ENCODE measurements at places on chromosomes 6 and 20.

DNA sequence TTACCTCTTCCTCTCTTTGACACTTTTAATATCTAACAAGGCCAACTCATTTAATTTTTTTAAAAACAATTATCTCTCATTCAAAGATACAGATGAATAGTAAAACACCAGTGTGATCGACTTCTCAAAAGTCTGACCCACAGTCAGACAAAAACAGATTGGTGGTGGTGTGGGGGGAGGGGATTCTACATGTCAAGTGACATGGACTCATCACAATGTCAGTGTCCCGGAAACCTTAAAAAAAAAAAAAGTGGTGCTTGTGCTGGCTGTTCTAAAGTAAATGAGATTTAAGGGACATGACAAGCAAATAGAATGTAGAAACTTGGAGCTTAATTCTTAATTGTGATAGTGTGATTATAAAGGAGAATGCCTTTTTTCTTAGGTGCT is 16.3 kb upstream of the RFPL4B start:
- DNase-seq, result no peak

- DNase-seq, result no peak
Observed at GRCh38 chr20:3577366-3577765, 85.8 kb downstream of the GFRA4 start.

DNA sequence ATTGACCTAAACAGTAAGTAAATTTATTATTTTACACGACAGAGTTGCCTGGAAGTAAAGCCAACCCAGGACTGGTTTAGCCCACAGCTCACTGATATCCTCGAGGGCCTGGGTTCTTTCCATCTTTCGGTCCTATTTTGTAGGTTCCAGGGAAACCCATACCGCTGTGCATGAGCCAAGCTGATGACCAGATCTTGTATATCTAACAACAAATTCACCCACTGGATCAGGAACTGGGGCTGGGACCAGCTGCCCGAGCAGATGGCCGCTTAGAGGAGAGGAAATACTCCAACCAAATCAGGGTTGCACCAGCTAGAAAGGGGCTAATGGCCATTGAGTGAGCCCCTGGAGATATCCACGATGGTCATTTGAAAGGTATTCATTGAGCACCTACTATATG is 139.2 kb downstream of the BACH2 start:
- DNase-seq, result no peak

GRCh38 chr6:119105282-119105681 is 26.8 kb upstream of the FAM184A start:
- DNase-seq, result no peak

DNA sequence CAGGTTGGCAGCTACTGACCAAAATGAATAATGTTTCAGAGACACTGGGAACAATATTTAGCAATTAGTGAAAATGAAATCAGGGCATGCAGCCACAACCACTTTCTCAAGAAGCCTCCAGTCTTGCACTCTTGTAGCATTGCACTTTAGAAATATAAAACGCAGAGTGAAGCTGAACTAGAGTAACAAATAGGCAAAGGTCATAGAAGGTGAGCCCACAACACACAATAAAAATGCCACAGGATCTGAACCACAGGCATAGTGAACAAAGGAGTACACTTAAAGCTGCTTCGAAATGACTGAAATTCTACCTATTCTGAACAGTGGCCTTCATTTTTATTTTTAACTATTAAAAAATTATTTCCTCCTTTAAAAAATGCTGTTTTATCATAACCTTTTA is 25.0 kb downstream of the DDO start:
- no peak for DNase-seq

DNA sequence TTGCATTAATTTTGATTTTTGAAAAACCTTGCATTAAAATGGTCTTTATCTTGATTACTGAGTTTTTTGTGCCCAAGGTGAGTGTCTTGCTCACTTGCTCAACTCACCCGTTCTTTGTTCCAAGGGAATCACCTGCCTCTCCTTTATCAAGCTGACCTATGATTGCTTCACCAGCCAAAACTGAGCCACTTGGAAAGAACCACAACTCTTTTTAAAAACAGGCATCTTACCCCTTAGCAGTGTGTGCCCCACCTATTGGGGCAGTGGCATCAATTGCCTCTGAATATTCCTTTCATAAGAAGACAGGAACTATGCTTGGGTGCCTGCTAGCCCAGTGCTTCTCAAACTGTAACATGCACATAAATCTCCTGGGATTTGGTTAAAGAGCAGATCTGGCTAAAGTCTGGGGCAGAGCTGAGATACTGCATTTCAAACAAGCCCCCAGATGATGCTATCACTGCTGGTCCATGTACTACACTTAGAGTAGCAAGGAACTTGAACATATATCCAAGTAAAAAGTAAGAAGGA is 3.3 kb upstream of the STK38 start:
- no peak for DNase-seq

DNA sequence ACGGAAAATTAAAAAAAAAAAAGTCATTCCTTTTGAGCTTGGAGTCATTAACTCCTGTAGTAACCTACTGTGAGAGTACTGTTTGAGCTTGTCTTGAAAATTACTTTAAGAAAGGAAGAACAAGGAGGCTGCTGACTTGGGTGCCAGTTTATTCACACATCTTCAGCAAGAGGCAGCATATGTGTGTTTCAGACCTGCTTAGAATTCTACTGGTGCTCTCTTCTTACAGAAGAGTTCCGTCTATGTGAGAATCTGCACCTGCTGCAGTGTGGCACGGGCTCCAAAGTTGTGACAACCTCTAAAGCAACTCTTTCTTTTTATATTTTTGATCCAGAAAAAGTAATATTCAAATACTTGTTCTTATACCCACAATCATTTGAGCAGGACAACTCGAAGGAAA is 117.4 kb upstream of the SOX4 start:
- no peak for DNase-seq

- DNase-seq, result no peak
Observed at GRCh38 chr6:46287681-46288080, 116.9 kb upstream of the ENPP5 start.

DNA sequence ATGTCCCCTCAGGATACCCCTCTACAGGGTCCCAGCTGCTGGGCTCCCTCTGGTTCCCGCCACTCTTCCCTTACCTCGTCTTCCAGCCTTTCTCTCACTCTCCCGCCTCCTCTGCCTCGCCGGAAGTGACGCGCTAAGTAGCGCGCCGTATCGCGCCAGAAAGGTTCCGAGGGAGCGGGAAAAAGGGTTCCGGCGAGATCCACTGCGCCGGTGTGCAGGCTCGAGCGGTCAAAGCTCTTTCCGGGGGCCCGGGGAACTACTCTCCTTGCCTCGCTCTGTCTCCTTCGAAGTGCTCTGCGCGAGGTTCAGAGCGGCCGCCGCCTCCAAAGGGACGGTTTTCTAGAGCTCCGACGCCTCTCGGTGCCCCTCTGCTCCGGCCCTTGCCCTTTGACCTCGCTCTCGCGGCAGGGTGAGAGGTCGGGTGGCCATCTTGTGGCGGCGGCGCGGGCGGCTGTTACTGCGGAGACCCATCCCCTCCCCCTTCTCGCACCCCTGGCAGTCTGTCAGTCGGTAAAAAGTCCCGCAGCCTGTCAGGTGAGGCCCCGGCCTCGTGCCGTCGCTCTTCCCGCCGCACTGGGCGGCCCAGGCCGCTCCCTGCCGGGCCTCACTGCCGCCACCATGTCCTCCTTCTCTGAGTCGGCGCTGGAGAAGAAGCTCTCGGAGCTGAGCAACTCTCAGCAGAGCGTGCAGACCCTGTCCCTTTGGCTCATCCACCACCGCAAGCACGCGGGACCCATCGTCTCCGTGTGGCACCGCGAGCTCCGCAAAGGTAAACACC is at the start of the genes RPRD1B and TTI1:
RPRD1B (plus strand) TSS at position 417 of the 778 bp plus-strand sequence; CDS start at position 619, 202 bp downstream.
TTI1 (minus strand) TSS at position 127 of the 778 bp plus-strand sequence. CDS start 19,640 bp downstream, outside the sequence.
- DNase-seq, result peak; percentile 96

DNA sequence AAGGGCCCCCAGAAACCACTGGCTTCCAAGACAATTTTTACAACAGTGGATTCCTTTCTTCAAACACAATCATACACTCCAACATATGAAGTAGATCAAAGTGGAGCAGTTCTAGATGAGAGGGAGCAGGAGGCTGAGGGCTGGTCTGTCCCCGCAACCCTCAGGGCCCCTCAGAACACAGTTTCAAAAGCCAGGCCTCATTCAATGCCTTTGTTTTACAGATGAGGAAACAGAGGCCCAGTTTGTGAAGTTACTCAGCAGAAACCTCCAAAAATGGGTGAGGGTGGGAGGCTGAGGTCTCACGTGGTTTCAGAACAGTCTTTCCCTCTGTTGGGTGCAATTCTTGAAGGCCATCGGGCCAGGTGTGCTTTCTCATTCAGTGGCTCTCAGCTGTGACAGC is 134.9 kb downstream of the SCML4 start:
- DNase-seq, result peak; percentile 22

DNA sequence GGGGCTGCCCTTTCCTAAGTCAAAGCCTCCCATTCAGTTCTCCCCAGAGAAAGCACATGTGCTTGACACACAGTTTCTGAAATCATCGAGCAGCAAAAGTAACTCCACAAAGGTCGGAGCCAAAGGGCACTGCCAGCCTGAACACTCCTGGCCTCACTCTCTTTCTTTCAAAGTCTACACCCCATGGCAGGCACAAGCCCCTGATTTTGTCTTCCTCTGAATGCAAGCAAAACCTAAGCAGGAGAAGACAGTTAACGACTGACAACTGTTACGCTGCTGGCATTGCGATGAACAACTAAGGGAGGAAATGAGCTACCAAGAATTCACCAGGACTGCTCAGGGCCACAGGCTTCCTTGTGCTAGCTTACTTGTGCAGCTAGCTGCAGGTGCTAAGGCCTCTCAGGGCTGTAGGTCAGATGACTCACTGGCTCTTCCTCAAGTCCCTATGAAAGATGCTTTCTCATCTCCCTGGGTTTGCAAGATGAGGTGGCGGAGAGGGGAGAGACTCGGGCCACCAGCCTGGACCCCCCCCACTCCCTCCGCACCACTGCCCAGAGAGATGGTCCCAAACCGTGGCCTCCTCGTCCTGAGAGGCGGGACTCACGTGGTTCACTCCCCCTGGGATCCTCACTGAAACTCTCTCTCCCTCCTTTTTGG is 208.2 kb downstream of the DLL1 start:
- peak; percentile 37 for DNase-seq

DNA sequence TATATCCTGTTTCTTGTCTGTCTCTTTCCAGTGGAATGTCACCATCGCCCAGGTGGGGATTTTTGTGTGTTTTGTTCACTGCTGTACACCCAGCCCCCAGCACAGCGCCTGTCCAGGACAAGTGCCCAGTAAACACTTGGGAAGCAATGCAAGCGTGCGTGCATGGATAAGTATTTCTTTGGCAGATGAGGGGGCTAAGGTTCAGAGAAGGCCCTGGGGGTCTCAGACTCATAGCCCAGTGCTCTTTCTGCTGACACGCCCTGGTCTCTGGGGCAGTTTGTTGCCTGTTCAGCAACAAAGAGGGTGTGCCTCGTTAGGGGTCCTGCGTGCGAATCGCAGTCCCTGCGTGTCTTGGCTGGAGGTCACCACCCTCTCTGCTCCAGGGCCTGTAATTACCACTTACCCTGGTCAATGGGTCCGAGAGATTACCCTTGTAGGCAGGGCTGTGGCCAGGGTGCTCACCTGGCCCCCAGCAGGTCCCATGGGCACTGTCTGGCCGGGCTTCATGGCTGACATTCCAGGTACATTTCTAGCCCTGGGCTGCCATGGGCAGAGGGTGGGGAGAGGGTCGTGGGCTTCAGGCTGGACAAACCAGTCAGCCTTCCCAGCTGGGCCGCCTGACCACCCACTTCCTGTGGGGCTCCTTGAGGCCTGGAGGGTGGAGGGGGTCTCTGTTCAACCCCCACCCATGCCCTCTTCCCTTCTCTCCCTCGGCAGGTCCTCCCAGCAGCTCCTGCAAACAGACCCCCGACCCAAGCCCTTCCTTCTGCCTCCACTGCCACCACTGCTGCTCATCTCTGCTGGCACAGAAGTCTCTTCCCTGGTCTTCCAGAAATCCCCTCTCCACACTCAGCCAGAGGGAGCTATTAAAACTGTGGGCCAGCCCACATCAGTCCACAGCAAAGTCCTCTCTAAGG is 87.1 kb downstream of the CEBPB start:
- no peak for DNase-seq

- DNase-seq, result no peak
Observed at GRCh38 chr6:16999491-17000436, 102.1 kb upstream of the STMND1 start.

DNA sequence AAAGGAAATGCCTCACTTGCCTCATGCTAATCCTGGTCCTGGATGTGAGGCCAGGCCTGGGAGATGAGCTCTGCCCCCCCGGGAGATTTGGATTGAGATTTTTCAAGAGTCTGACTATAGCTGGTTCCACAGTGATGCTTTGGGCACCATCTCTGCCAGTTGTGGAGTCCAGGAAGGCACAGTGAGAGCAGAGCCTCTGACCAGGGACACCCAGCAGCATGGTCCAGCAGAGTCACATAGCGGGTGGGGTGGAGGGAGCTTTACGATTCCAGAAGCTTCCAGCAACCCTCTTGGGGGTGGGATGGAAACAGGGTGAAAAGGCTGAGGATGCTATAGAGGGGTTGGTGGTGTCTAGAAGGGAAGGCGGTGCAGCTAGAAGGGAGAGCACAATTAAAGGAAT is 8.7 kb downstream of the SLC32A1 start:
- no peak for DNase-seq

DNA sequence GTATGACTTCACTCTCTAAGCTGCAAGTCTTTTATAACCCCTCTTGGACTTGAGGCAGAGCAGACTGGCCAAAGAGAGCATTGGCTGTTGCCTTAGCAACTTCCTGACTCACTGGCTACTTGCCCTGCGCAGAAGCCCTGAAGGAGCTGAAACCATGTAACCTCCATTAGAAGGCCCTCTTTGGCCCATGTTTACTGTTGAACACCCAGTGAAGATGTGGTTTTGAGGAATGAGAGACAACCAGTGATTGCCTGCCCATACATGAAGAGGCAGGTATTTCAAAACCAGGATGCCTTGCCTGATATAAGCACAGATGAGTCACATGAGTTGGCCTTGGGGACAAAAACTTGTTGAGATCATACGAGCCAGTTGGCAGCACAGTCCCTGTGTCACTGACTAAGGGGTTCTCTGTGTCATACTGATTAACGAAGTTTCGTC is 182.5 kb downstream of the EDN1 start:
- DNase-seq, result no peak

- peak; percentile 52 for DNase-seq
Observed at GRCh38 chr6:114364301-114364700, 21.5 kb upstream of the HS3ST5 start.

- no peak for DNase-seq
Observed at GRCh38 chr20:10094566-10095173, 59.9 kb downstream of the ANKEF1 start.

DNA sequence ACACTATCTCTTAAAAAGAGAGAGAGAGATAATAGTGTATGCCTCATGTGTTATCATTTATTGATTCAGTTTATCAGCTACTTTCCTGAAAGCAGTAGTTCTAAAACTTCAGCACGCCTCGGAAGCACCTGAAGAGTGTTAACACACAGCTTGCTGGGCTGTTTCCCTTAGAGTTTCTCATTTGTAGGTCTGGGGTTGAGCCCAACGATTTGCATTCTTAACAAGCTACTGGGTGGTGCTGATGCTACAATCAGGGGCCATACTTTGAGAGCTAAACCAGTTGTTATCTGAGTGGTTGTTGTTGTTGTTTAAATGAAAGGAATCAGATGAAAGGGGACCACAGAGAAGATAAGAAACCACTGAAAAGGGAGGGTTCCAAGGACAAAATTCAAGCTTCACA is 32.6 kb downstream of the SIM1 start:
- peak; percentile 58 for DNase-seq

GRCh38 chr6:39370390-39370789 is 47.9 kb upstream of the KCNK16 start:
- DNase-seq, result no peak
